AML-193 (cell line): ENCODE measurements at places on chromosomes 1 and 21.

DNA sequence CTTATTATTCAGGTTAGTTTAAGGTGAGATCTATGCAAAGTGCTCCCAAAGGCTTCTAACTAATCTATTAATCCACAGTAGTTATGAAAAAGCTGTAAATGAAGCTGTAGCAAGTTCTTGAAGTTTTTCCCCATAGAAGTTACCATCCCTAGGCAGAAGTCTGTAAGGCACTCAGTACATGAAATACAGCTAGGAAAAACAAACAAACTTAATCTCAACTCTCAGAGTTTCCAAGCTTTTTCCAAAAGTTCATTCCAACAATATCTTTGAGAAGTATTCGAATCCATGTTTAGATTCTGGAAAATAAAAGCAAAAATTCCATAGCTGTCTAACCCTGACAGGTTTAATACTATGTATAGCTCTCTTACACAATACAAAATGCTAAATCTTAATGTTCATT, 41.2 kb downstream of the SORT1 start:
- no peak for DNase-seq

DNA sequence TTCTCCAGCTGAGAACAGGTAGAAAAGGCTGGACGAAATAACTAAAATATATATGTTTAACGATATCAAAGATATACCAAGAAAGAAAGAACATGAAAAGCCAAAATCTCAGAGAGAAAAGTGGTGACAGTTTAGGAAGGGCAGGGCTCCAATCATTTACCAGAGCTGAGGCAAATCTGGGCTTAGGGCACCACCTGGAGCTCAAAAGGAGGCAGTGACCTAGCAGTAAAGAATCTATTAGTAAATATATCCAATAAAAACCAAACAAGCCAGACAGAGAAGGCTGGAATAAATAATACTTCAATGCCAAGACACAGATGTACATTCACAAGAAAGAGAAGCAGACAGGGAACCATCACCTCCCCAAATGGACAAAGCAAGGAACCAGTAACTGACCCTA, 43.5 kb downstream of the CHIA start:
- DNase-seq: peak; percentile 31

GRCh38 chr1:61120246-61120840, 38.0 kb downstream of the NFIA start:
- no peak for DNase-seq

GRCh38 chr1:172779491-172779890, 120.6 kb downstream of the FASLG start:
- no peak for DNase-seq

DNA sequence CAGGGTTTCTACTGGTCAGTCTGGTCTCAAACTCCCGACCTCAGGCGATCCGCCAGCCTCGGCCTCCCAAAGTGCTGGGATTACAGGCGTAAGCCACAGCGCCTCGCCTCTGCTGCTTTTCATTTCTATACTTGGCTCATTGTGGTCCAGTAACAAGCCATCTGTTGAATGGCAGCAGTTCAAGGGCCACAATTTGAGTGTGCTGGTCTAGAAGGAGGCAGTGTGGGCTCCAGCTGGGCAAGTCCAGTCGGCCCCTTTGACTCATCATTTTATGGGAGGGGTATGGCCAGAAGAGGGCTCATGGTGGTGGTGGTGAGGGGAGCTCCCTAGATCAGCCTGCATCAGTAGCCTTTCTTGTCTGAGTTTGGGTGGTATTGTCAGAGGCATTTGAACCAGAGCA, 33.2 kb downstream of the ATP8B2 start:
- DNase-seq: no peak

DNA sequence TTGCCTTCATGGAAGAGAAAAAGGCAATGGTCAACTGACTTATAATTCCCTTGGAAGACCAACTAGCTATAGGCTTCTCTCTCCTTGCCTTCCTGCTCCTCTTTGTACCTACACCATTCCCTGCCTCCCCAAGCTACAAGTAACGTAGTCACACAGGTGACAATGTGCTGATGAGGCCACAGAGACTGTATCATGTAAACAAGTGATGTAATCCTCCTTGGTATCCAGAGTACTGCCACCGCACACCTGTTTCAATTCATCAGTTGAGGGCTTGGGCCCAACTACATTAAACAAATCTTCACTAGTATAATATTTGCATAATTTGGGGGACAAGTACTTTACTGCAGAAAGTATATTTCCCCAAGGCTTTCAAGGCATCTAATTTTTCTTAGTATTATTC, 76.4 kb upstream of the SCYL3 start:
- DNase-seq: no peak

- peak; percentile 18 for DNase-seq
These were observed 8.7 kb upstream of the MDM4 start for GRCh38 chr1:204507317-204508105.

DNA sequence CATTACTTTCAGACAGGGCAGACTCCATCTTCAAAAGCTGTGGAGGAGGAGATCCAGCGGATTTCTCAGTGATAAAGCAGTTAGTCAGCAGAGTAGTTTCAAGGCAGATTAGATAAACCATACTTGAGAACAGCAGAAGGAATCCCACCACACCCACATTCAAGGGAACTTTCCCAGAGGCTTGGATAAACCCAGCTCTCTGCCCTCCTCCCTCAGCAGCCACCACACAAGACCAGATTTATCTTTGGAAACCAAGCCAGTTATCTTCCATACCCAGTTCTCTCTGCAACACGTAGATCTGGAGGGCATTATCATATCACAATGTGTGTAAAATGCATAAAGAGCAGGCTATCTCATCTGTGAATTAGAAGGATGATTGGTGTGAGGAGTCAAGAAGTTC, 40.2 kb downstream of the GFI1 start:
- no peak for DNase-seq

- DNase-seq: no peak
These were observed 9.7 kb downstream of the DNASE2B start for GRCh38 chr1:84407958-84408422.

GRCh38 chr1:224061436-224061835, 52.5 kb upstream of the FBXO28 start:
- no peak for DNase-seq

GRCh38 chr1:53934170-53934765, 11.2 kb downstream of the IFT25 start:
- DNase-seq: no peak

- no peak for DNase-seq
These were observed 11.5 kb upstream of the IFI16 start for GRCh38 chr1:158998037-158998780.

GRCh38 chr21:46517361-46517760, 58.7 kb downstream of the DIP2A start:
- DNase-seq: no peak

DNA sequence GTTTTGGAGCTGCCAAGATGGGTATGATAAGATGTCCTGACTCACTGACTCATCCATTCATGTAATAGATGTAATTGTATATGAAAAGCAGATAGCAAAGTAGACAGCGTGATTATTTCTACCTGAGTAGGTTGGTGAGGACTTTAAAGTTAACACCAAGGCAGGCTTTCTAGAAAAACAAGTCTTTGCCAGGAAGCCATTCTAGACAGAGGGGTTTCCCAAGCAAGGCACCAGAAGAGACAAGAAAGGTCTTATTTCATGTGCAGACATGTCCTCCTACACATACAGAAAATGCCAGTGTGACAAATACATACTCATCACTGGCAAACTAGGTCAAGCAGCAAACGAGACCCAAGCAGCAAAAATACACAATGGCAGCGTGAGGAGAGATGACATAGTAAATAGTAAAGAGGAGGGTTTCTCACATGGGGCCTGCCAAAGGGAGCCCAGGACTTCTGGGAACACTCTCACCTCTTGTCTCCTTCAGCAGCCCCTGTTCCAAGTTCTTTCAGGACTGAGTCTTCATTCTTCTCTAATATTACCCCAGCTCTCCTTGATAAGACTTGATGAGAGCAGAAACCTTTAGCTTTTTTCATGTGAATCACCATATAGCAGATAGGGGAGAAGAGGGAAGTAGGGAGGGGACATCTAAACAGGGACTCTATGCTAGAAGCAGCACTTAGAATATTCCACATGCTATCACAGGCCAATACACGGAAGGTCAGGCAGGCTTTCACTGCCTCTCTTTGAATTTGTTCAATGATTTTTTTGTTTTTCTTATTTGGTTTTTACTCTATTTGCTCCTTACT, 114.6 kb upstream of the ATP1B1 start:
- no peak for DNase-seq
